ENCODE measurements at places on chromosomes 4 and X.

DNA sequence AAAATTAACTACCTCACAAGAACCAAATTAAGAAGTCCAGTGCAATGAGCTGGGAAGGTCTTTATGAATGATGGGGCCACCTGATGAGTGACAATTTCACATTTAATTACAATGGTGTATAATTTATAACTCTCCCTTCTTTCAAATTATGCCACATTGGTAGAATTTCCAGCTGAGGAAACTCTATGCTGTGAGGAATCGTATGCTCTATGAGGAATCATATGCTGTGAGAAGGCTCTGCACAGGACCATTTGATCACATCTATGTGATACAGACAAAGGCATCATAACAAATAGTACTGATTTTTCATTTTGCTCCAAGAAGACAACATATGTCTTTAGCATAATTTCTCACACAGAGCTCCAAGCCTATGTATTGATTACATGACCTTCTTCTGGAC, 69.3 kb downstream of the PDHA2 start:
- DNase-seq, result no peak

DNA sequence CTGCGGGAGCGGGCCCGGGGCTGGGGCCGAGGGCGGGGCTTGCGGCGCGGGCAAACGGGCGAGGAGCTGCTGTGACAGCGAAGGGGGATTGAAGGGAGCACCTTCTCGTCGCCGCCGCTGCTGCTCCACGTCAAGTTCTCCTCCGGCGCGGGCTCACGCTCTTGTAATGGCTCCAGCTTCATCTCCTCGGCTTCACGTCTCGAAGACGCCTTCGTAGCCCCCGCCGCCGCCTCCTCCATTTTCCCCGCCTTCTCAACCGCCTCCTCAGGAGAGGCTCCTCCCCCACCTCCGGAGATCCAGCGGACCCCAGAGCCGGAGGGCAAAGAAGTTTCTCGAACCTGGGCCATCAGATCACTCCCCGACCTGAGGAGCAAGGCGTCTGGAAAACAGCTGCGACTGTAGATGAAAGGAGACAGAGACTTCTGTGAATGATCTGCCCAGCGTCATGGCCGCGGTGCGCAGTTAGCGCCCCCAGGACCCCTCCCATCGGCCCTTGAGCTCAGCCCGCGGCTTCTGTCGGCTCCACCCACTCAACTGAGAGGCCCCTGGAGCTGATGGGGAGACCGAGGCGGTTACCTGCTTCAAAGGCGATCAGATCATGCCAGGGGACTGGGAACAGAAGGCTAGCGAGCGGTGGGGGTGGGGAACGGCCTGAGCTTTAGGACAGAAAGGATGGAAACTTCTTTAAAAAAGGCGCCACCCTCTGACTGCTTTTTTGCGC, 895 bp downstream of the USP51 start:
- no peak for DNase-seq

DNA sequence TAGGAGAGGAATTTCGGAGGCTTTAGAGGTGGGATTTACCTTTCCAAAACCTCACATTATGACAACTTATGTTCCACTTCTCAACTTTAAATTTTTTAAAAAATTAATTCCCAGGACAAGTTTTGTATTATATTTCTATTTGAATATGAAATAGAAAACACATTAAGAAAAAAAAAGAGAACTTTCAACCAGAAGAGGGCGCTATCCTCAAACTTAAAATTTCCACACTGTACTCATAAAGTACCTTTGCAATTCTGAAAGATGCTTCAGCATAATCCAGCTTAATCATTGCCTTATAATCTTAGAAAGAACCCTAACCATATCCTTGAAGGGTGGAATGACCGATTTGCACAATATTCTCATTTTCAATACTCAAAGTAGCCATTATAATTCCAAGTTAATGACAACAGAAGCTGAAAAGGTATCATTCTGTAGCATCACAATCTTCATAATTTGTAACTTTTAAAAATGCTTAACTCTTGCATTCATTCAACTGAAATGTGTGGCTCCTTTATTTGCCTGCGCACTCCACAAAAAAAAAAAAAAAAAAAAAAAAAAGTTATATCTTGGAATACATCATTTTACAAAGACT, 158.0 kb downstream of the KCNIP4 start:
- peak; percentile 25 for DNase-seq

DNA sequence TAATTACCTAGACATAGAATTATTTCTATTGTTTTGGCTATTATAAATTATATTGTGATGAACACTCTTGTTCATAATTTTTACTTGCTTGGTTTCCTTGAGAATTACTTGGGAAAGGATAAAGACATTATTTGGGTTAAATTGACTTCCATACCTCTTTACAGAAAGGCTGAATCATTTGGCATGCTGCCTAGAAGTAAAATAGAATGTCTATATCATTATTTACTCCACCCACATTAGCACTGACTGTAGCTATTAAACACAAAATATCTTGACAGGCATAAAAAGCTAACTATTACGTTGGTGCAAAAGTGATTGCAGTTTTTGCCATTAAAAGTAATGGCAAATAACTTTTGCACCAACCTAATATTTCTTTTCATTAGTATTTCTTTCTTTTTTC, 29.7 kb upstream of the ADH6 start:
- no peak for DNase-seq

DNA sequence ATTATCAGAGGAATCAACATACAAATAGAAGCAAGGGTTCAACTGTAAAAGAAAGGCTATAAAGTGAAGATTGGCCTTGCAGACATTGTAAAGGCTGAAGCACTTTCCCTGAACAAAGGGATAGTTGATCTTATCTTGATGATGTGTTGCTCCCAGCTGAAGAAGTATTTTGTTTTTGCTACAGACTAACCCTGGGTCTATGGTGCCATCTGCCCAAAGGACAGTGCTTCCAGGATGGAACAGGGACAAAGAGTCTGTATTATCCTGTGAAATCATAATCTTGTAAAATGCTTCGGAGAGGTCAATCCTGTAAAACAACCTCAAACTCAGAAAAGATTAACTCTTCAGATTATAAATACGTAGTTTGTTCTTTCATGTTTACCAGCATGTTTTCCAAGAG, 251.7 kb upstream of the ANKRD50 start:
- DNase-seq, result no peak

GRCh38 chr4:138673053-138673452, 342.5 kb upstream of the NOCT start:
- DNase-seq, result no peak

DNA sequence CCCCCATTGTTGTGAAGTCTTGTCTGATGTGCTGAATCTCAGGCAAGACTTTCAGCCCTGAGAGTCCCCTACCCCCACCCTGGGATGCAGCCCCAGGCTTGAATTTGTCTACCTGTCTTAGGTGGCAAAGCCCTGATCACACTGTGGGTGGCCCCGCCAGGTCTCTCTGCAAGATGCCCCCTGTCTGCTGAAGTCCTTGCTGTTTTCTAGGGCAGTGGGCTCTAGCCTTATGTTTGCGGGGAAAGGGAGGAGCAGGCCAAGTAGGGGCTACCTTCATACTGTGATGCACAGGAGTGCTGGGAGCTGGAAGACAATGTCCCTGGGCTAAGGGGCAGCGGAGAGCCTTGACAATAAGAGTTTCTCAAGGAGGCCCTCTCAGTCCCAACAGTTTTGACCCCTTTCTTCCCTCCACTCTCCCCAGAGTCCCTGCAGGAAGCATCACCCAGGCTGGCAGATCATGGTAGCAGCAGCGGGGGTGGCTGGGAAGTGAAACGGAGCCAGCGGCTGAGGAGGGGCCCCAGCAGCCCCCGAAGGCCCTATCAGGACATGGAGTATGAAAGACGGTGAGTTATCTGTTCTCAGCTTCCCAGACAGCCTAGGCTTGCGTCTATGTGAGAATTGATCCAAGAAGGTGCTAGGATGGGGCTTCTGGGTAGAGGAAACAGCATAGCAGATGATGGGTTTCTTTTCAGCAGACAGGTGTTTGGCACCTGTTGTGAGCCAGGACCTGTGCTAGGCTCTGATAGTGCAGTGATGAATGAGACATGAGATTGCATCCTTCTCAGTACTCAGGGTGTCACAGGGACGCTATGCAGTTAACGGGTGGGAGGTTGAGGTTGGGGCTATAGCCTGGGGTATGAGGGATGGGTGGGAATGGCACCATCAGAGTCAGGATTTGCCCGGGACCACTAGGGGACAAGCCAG, 2.2 kb downstream of the RBM10 start:
- no peak for DNase-seq

GRCh38 chrX:53262918-53263394, 18.4 kb downstream of the IQSEC2 start:
- no peak for DNase-seq

GRCh38 chr4:154722262-154722661, 21.5 kb upstream of the LRAT start:
- no peak for DNase-seq

- DNase-seq, result no peak
These were observed 13.5 kb upstream of the LIMCH1 start for GRCh38 chr4:41524425-41524824.

- DNase-seq, result no peak
These were observed 30.9 kb downstream of the RNF150 start for GRCh38 chr4:141102367-141102766.

DNA sequence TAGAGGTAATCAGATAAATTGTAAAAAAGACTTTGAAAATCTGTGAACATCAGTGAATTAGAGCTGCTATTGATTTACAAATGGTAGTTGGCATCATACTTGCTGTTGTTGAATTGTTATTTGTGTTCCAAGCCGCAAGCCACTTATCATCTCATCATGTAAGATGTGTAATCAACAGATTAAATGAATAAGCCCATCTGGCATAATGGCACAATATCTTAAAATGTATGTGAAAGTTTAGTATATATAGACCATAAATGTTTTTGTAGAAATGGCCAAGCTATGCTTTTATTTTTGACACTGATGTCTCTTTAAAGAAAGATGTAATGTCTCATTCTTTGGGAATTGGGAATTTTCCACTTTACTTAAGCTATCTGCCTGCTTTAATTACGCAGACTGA, 682.6 kb upstream of the GNPDA2 start:
- no peak for DNase-seq

DNA sequence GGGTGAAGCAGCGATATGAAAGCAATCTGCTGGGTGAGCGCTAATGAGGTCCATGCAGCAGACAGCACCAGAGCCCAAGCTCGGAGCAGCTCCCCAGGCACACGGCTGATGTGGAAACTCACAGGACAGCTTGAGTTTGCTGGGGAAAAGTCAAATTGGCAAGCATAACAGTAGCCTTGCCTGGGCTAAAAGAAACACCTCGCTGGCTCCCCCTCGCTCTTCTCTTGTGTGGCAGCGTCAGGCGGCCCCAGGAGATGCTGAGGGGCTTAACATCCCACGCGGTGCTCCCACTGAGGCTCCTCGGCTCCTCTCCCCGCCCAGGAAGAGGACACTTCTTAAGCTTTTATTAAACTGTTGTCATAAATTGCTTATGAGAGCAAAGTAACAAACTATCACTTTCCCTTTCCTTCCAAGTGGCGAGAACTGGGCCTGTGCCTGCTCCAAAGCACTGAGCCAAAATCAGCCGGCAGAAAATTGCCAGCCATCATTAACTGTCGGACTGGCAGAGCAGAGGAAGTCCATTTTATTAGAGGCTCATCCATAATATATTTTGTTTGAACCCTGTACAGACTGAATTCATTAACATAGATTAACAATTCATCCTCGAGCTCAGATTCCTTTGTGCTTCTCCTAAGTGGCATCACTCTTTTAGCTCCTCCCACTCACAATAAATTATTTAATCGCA, 111.4 kb downstream of the TSPAN5 start:
- no peak for DNase-seq

GRCh38 chr4:82517043-82517442, 44.7 kb downstream of the TMEM150C start:
- no peak for DNase-seq

GRCh38 chr4:11970754-11971153, 542.1 kb upstream of the HS3ST1 start:
- DNase-seq, result no peak

DNA sequence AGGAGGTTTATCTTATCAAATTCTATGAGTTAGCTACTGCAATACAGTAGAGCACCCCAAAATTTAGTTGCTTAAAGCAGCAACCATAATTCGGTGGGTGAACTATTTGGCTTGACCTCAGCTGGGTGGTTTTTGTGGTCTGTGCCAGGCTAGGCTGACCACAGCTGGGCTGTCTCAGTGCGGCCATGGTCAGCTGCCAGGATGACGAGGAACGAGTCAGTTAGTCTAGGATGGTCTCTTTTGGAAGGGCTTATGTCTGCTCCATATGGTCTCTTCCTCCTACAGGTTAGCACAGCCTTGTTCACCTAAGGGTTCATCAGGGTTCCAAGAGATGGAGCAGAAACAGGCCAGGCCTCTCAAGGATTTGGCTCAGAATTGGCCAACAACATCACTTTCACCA, 210.4 kb downstream of the PALLD start:
- no peak for DNase-seq

- DNase-seq, result no peak
These were observed 1674.0 kb upstream of the PCDH7 start for GRCh38 chr4:29046186-29046585.

DNA sequence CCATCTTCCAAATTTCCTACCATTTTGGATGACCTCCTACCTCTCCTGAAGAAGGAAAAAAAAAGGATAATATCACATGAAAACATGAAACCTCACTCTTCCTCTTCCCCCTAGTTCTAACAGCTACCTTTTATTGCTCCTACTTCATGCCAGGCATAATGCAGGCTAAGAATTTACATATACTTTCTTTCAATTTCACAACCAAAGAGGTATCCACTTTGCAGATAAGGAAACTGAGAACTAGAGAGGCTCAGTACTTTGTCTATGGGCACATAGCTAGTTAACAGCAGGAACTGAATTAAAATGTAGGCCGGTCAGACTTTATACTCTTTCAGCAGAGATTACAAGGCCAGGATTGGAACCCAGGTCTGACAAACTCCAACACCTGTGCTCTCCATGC, 34.4 kb upstream of the BEND2 start:
- no peak for DNase-seq
